ENCODE measurements at places on chromosomes 1 and 21. TPM values are rescaled to one million over a fixed set of nuclear protein-coding genes. Genes with fewer than 3 reads are reported as not detected.

DNM3 gene
- 4.1 TPM for total RNA-seq

RNF207 gene
- total RNA-seq, result 18.3 TPM

KCNJ15 gene
- total RNA-seq, result not detected

MATN1 gene
- total RNA-seq, result not detected

CHIA gene
- not detected for total RNA-seq

HJV gene
- not detected for total RNA-seq

PDIK1L gene
- total RNA-seq, result 5.1 TPM

ATXN7L2 gene
- 3.3 TPM for total RNA-seq

CRP gene
- total RNA-seq, result 0.65 TPM

MROH7 gene
- total RNA-seq, result 20.8 TPM

- H3K4me3 ChIP-seq, result no peak overlapping the region
- DNase-seq, result no peak
- no peaks in the 10 kb centered on the region for H3K4me1 ChIP-seq
- H3K27ac ChIP-seq, result no peak overlapping the region
- H3K27me3 ChIP-seq, result no peaks in the 10 kb centered on the region
Measured at GRCh38 chr1:59276439-59276851, 20.4 kb upstream of the FGGY start.

- H3K27me3 ChIP-seq, result no peaks in the 10 kb centered on the region
- H3K4me1 ChIP-seq, result peaks cover 14% of the 10 kb centered on the region
- no peak overlapping the region for H3K27ac ChIP-seq
Measured at GRCh38 chr1:193593147-193593885, 406.9 kb upstream of the B3GALT2 start.

- peaks cover 29% of the 10 kb centered on the region for H3K36me3 ChIP-seq
- peaks cover 22% of the 10 kb centered on the region for H3K4me1 ChIP-seq
- DNase-seq, result no peak
- H3K4me3 ChIP-seq, result no peak overlapping the region
- no peaks in the 10 kb centered on the region for H3K27me3 ChIP-seq
Measured at GRCh38 chr1:183515002-183515689, 42.8 kb downstream of the SMG7 start.

GRCh38 chr1:197422993-197423392 lies 154.9 kb downstream of the CRB1 start:
- H3K27ac ChIP-seq, result no peak overlapping the region
- H3K4me3 ChIP-seq, result no peak overlapping the region
- no peaks in the 10 kb centered on the region for H3K27me3 ChIP-seq
- H3K4me1 ChIP-seq, result no peaks in the 10 kb centered on the region
- H3K36me3 ChIP-seq, result no peaks in the 10 kb centered on the region
- DNase-seq, result no peak

DNA sequence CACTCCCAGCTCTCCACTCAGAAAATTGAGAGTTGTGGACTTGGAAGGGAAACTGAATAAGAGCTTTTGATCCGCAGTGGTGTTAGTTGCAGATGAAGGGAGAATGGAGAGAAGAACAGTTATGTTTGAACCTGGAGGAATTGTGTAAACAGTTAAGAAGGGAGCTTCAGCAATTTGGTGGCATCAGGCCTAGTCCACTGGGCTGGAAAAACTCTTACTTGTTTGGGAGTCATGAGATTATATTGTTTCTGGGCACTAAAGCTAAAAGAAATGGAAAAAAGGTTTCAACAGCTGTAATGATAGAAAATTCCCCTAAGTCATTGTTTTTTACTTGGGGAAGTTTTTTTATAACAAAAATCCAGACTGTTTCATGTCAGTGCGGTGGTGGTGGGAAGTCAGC lies 256.1 kb upstream of the C1orf87 start:
- no peaks in the 10 kb centered on the region for H3K27me3 ChIP-seq
- no peak for DNase-seq
- H3K36me3 ChIP-seq, result no peaks in the 10 kb centered on the region

DNA sequence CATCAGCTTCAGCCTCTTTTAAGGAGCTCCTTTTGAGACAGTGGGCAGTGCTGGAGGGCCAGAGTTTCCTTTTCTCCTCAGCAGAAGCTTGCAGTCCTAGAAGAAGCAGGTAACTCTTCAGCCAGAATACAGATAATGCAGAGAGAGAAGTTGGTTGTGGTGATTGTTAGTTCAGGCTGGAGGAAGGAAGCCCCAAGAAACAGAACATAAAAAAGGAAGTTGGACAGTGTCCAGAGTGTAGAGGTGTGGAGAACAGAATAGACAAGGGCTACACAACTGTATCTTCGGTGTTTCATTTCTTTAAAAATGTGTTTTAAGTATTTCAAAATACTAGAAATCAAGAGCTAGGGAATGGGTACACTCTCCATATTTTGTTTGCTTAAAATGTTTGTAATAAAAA lies 6.4 kb upstream of the TACSTD2 start:
- H3K36me3 ChIP-seq, result no peaks in the 10 kb centered on the region
- H3K4me1 ChIP-seq, result peaks cover 42% of the 10 kb centered on the region
- no peak overlapping the region for H3K4me3 ChIP-seq

- H3K27me3 ChIP-seq, result no peaks in the 10 kb centered on the region
- peak overlapping the region; percentile 93 for H3K27ac ChIP-seq
- H3K4me3 ChIP-seq, result peak overlapping the region; percentile 80
Measured at GRCh38 chr1:32818804-32819541, 1.5 kb downstream of the S100PBP start.

DNA sequence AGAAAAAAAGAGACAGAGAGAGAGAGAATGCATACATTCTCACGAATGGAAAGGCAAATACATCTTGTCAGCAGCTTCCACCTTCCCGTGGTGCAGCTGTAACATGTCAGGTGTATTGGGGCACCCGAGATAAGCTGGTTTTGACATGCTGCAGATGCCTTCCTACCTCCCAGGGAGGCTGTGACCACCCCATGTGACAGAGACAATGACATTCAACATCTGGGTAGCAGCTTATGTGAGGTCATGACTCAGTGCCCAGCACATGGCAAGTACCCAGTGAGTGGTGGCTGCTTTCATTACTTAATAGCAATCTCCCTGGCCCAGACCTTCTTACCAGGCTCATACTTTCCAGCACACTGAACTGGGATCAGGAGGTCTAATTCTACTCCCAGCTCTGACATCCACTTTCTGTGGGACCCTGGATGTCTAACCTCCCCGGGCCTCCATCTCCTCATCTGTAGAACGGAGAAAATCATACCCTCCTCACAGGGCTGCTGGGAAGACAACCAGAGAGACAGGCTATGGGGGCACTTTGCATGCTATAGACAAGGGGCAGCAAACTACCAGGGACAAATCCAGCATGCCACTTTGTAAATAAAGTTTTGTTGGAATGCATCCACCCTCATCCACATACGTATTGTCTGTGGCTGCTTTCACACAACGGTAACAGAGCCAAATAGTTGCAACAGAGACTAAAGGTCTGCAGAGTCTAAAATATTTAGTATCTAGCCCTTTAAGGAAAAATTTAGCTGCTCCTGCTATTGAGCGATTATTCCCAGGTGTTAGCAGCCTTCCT lies 38.5 kb upstream of the ZBTB40 start:
- no peak overlapping the region for H3K4me3 ChIP-seq
- peaks cover 6% of the 10 kb centered on the region for H3K4me1 ChIP-seq
- no peaks in the 10 kb centered on the region for H3K27me3 ChIP-seq
- no peaks in the 10 kb centered on the region for H3K36me3 ChIP-seq
- no peak for DNase-seq
- H3K27ac ChIP-seq, result no peak overlapping the region

DNA sequence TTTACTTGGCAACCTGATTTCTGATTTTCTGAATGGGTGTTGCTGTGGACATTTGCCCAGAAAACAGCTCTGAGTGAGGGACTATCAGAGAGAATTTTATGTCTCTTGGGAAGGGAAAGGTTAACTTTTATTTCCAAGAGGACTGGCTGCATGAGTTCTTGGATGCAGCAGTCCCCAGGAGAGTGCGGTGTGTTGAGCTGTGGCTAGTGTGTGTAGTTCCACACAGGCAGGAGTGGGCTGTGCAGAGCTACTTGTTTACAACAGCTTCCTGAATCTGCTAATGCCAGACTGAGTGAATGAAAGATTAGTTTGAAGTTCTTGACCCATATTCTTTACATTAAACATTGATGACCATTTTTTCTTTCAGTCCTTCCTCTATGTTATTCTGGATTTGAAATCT lies 41.0 kb upstream of the APOBEC4 start:
- no peaks in the 10 kb centered on the region for H3K36me3 ChIP-seq
- no peak overlapping the region for H3K27ac ChIP-seq
- no peak for DNase-seq

DNA sequence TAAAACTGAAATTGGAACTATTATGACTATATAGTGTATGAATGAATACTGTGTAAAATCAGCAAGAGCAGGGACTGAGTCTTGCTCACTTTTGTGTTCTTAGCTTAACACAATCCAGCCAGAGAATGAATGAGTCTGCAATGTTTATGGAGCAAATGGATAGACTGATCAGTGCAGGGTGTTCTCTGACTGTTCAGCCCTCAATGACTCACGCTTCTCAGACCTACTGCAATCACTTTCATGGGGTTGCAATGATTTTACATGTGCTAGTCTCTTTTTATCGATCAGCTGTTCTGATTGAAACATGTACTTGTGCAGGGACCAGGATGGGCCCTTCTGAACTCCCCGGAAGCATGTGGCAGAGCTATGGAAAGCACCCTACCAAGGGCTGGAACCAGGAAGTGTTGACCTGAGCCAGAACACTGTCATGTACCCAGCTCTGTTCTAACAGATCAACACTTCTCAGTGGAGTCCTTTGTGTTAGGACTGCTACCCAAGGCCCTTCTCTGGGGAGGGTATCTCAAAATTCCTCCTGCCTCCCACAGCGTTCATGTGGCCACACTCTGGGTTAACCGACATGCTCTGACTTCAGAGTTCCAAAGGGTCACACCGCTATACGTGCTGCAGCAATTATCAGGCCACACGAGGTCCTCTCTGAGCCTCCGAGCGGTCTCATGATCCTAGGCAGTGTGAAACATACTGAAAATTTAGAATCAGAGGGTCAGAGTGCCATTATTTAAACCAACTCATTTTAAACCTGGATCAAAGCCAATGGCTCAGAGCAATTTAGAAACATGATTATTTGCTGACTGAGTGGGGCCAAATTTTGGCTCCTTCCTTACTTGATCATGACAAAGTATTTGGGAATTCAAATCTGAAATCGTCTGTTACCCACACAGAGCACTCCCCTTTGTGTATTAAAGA lies 35.2 kb downstream of the GRIK1 start:
- no peak overlapping the region for H3K27ac ChIP-seq
- H3K4me1 ChIP-seq, result no peaks in the 10 kb centered on the region
- DNase-seq, result no peak
- H3K27me3 ChIP-seq, result no peaks in the 10 kb centered on the region
- no peak overlapping the region for H3K4me3 ChIP-seq

DNA sequence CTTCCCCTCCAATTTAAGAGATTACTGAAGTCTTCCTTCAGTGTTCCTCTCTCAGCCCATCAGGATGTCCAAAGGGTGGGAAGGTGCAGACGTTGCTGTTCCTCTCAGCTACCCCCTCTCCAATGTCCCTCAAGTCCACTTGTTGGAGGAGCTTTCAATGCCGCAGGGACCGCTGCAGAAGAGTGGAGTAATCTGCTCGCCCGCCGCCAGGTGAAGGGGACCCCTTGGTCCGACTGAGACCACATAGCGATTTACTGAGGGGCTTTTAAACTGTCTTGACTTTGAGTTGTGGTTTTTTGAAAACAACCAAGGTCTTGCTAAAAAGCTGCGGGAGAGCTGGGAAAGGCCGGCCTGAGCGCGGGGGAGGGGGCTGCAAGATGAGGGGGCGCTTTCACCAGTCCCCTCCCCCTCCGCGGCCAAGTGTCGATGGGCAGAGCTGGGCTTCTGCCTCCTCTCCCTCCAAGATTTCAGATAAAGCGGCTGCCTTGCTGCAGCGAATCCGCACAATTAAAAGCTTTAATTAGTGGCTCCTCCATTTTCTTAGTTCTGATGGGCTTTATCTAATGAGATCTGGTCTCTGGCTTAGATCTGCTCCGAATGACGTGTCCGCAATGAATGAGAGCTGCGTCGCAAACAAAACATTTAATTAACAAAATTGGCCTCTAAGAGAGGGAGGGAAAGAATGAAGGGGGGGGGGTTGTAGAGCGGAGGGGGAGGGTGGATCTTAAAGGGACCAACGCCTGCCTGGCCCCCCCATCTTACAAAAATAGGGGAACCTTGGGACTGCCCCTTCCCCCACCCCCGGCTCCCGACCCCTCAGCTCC lies 5.9 kb downstream of the LMO4 start:
- H3K27me3 ChIP-seq, result no peaks in the 10 kb centered on the region
- H3K27ac ChIP-seq, result peak overlapping the region; percentile 98
- H3K4me1 ChIP-seq, result peaks cover 62% of the 10 kb centered on the region
- H3K36me3 ChIP-seq, result peaks cover 11% of the 10 kb centered on the region

GRCh38 chr1:9455487-9456234 lies 83.6 kb upstream of the SLC25A33 start:
- no peak for DNase-seq
- no peaks in the 10 kb centered on the region for H3K27me3 ChIP-seq
- no peak overlapping the region for H3K27ac ChIP-seq
- H3K4me1 ChIP-seq, result peaks cover 34% of the 10 kb centered on the region

DNA sequence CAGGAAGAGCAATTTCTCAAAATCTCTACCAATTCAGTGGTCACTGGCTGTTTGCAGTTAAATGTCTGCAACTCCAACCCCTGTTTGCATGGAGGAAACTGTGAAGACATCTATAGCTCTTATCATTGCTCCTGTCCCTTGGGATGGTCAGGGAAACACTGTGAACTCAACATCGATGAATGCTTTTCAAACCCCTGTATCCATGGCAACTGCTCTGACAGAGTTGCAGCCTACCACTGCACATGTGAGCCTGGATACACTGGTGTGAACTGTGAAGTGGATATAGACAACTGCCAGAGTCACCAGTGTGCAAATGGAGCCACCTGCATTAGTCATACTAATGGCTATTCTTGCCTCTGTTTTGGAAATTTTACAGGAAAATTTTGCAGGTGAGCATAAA lies 167.2 kb downstream of the CRB1 start:
- H3K4me3 ChIP-seq, result no peak overlapping the region
- no peak overlapping the region for H3K27ac ChIP-seq
- H3K27me3 ChIP-seq, result no peaks in the 10 kb centered on the region
- no peaks in the 10 kb centered on the region for H3K36me3 ChIP-seq
- no peaks in the 10 kb centered on the region for H3K4me1 ChIP-seq

DNA sequence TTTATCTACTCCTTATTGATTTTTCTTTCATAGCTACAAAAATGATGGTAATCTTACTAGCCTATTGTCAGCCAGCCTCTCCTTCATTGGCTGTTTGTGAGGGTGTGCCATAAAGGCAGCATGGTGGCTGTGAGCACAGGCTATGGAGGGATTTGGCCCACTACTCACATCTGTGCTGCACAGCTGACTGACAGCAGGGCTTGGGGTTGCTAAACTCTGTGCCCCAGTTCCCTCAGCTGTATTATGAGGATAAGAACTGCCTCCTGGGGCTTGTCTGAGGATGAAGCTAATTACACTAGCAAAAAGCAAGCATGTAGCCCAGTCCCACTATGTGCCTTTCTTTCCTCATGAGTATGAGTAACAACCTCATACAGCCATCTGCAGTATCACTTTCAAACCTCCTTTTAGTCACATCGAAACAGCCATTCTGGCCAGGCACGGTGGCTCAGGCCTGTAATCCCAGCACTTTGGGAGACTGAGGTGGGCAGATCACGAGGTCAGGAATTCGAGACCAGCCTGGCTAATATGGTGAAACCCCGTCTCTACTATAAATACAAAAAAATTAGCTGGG lies 66.2 kb downstream of the COQ8A start:
- no peak overlapping the region for H3K4me3 ChIP-seq
- peaks cover 51% of the 10 kb centered on the region for H3K36me3 ChIP-seq
- no peaks in the 10 kb centered on the region for H3K4me1 ChIP-seq
- H3K27me3 ChIP-seq, result no peaks in the 10 kb centered on the region
- H3K27ac ChIP-seq, result no peak overlapping the region

GRCh38 chr21:42417533-42417932 lies 13.8 kb downstream of the UBASH3A start:
- no peaks in the 10 kb centered on the region for H3K36me3 ChIP-seq
- no peak overlapping the region for H3K4me3 ChIP-seq
- no peak for DNase-seq
- no peak overlapping the region for H3K27ac ChIP-seq
